HCT116 (cell line): ENCODE measurements at places on chromosomes 16 and 17.

GRCh38 chr16:15874745-15875314, 13.6 kb downstream of the CEP20 start:
- peak; percentile 61 for DNase-seq

GRCh38 chr16:24580665-24581064, 41.3 kb downstream of the RBBP6 start:
- DNase-seq, result no peak

GRCh38 chr17:33779234-33779591, 475.9 kb upstream of the CCL2 start:
- DNase-seq, result peak; percentile 15

GRCh38 chr17:78868391-78868790, 27.8 kb upstream of the USP36 start:
- no peak for DNase-seq

GRCh38 chr17:66032082-66032712, 159.7 kb downstream of the CEP112 start:
- DNase-seq, result no peak

GRCh38 chr16:80862160-80862705, 57.8 kb upstream of the CDYL2 start:
- no peak for DNase-seq

GRCh38 chr17:61695779-61696337, 104.8 kb upstream of the NACA2 start:
- DNase-seq, result no peak

DNA sequence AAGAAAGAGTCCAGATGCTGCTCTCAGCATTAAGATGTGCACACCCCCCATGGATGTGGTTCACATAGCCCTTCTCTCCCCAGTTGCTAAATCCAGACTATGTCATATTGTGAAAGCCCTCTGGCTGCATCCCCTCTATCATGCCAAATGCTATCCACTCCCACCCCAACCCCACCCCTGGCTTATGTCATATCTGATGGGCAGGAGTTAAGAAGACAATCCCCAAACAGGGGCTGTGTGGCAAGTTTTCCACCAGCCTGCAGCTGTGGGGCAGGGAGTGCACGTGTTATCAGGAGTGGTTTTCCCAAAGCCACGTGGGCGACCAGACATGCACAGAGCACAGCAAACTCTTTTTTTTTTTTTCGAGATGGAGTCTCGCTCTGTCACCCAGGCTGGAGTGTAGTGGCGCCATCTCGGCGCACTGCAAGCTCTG, 10.0 kb downstream of the FAM117A start:
- DNase-seq, result no peak

DNA sequence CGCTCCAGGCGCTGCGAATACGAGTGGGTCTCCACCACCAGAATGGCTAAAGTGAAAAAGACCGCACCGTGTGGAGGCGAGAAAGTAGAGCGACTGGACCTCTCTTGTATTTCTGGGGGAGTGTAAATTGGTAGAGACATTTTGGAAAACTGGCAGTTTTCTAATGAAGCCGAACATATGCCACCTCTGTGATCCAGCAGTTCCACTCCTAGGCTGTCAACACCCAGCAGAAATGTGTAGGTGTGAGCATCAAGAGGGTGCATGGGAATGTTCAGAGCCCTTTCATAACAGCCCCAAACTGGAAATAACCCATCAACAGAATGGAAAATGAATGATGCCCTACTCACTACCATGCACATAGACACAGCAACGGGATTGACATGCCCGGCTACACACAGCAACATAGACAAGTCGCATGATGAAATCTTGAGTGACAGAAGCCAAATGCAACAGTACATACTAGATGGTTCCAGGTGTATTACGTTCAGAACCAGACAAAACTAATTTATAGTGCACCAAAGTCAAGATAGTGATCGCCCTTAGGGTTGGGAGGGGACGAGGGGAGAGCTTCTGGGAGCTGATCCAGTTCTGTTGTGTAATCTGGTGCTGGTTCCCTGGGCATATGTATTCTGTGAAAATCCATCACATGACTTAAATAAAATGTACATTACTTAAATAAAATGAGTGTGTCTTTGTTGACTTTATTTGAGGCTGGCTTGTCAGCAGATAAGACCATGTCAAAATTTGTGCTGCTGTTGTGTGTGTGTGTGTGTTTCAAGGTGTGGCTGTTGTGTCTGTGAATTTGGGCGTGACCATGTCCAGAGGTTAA, 877 bp upstream of the BCL7C start:
- DNase-seq, result no peak

DNA sequence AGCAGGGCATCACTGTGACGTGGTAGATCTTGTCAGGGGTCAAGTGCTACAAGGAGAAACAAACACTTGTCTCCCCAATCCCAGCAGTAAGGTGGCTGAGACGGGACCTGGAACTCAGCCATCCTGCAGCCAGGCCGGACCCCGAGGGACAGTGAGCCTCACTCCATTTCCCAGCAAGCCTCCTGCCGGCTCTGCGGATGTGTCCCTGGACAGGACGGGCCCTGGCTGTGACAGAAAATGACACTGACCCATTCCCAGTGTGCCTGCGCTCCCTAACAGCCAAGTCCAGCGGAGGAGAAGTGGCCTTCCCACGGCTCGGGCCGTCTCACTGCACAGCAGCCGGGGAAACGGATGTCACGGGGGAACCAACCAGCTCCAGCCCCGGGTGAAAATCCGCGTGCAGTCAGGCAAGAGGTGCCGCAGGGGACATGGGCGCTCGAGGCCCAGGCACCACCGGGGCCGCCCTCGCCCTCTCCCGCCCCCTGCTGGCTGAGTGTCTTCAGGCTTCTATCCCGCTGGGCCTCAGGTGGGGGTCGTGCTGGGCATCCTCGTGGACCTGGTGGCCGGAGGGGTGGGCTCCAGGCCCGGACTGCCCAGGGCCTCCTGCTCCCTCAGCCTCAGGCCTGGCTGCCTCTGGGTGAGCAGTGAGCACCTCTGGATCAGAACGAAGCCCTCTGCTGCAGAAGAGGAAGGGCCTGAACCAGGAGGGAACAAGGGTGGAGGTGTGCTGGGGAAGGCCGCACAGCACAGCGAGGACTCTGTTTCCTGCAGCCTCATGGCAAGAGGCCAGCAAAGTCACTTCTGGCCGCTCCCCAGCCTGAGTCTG, 6.7 kb downstream of the HAGHL start:
- no peak for DNase-seq

GRCh38 chr17:41959030-41959335, 7.6 kb upstream of the CNP start:
- no peak for DNase-seq

DNA sequence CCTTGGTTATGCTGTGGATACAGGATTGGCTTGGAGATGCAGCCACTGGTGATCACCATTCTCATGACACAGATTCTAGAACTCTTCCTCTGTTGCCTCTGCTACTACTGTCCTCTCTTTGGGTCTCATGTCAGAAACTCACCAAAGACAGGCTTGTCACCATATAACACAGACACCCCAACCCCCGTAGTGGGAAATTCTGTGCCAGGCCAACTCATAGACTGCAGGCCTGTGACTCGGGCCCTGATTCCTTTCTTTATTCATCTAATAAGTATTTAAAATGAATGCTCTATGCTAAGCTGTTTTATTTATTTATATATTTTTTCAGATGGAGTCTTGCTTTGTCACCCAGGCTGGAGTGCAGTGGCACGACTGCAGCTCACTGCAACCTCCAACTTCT, 9.5 kb downstream of the CYB5D2 start:
- no peak for DNase-seq

GRCh38 chr16:86363057-86363490, 147.3 kb upstream of the FOXF1 start:
- DNase-seq, result no peak

DNA sequence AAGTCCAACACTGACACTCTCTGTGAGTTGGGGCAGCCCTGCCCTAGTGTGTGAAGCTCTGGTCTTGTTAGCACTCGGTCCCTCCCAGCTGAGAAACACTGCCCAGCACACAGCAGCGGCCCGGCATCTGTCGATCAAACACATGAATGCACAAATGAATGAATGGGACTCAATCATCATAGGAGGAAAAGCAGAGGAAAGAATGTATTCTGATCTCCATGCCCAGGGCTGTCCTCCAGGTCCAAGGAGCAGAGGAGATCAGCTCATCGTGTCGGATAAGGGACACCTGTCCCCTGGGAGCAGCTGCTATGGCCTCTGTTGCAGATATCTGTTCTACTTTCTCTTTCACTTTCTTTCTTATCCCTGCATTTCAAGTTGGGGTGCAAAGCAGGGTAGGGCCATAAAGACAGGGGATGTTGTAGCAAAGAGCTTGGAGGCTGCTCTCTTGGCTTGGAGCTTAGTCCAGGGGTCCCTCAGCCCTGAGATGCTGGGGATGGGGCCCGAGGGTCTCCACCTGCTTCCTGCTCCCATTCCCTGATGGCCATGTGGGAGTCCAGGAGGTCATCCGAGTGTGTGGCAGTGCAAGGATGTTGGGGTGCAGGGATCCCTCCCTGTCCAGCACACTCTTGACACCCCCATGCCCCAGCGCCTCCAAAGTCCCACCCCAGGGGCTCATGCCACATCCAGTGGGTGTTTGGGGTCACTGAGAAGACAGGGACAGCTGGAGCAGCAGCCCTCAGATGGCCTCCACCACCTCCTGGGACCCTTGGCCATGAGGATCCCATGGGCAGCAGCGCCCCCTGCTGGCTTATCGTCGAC, 88.2 kb downstream of the IRF8 start:
- DNase-seq, result no peak

DNA sequence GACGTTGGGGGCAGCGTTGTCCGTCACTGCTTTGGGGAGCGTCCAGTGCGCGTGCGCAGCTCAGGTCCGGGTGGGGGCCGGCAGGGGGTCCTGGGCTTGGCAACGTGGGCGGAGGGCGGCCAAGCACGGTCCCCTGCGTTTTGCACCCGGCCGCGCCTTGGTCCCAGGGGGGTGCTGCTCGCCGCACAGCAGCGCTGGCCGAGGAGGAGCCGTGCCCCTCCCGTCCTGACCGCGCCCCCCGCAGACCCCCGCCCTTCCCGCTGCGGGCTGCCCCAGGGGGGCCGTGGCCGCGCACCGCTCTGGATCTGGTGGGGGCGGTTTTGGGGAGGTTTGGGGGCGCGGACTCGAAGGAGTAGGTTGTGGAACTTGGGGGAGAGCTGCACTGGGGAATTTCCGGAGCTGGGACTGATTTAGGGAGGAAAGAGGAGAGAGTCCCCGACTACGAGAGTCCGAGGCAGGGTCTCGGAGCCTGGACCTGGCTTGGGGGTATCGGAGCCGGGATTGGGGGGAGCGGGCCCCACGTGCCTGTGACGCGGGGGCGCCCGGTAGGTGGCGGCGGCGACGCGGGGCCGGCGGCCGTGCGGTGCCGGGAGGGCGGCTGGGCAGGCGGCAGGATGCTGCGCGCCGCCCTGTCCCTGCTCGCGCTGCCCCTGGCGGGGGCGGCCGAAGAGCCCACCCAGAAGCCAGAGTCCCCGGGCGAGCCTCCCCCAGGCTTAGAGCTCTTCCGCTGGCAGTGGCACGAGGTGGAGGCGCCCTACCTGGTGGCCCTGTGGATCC, at the start of gene SLC9A5:
SLC9A5 (plus strand) TSS at position 579 of the 777 bp plus-strand sequence; CDS start at position 615, 36 bp downstream.
- DNase-seq, result no peak

DNA sequence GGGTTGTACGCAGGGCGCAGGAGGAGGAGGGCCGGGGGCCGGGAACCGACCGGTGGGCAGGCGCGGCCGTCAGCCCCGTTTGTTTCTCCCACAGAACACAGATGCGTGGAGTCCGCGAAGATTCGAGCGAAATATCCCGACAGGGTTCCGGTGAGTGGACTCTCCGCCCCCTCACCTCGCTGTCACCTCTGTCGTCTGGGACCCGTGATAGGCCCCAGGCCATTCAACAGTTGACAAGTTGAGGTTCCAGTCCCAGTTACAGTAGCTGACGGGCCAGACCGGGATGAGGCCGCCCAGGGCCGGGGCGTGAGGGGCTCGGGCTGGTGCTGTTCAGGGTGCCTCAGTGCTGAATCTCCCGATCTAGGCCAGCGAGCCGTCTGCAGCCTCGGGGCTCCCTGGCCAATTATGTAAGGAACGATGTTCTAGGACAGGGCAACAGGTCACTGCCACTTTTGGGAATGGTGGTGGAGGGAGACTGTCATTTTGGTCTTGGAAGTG, 628 bp downstream of the GABARAPL2 start:
- no peak for DNase-seq

DNA sequence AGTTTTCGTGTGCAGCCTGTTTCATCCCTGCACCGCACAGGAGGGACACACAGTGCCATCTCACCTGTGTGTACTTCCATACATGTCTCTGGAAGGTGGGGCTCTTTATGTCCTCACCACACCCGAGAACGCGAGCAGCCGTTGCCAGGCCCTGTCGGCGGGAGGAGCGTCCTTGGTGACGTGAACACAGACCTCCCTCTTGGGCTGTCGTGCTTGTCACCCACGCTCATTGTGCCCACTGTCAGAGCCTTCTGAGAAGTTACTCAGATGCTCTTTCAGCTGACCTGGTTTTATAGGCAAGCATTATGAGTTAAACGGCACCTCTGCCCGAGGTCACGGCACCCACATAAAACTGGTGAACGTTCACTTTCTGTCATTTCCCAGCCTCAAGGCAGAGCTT, 40.2 kb downstream of the ZNF750 start:
- DNase-seq, result no peak

- no peak for DNase-seq
Observed at GRCh38 chr17:11548398-11548797, 49.9 kb upstream of the DNAH9 start.

GRCh38 chr16:68644715-68645493, at the start of gene CDH3:
TSS of gene CDH3 (plus strand) at chr16:68645310. CDS start at chr16:68645380, 70 bp downstream.
- peak; percentile 67 for DNase-seq

GRCh38 chr16:14002416-14002990, 68.6 kb upstream of the MRTFB start:
- no peak for DNase-seq

DNA sequence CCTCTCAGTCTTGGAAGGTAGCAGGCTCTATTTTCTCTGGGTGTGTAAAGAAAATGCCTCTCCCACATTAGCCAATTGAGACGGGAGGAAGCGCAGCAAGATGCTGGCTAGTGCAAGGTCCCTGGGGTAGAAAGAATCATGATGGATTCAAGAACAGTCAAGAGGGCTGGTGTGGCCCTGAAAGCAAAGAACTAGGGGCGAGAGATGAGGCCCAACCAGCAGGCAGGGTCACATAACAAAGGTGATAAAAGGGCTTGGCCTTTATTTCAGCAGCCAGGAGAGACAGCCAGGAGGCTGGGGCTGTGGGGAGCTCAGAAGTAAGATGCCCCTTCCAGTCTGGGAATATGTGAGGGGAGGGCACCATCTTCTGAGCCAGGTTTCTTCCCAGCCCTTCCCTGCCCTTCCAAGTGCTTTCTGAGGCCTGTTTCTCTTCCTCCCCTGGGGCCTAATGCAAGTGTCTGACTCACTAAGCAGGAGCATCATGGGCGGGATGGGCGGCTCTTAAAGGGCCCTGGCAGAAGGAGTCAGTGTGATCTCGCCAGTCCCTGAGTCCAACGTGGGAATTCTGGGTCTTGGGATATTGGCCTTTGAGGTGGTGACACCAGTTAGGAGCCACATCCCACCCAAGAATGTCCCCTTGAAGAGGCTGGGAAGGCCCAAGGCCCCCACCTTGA, 3.9 kb upstream of the NLRC5 start:
- DNase-seq, result peak; percentile 62

DNA sequence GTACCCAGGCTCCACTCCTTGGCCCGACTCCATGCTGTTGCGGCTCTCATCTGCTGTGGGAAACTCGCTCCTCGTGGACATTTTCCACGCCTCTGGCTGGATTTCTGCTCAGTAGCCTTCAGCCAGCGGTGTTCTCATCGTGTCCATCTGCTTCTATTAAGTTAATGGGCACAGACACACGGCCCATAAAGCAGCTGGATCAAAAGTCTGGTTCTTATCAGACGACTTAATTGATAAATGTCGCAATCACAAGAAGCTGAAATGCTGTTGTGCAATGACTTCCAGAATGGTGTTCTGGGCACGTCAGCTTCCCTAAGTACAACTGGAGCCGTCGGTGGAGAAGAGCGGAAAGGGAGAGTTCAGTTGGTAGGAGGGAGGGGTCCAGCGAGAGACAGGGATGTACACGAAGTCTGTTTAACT, 211.7 kb upstream of the CHMP6 start:
- no peak for DNase-seq

GRCh38 chr16:74611721-74612120, 4.8 kb upstream of the GLG1 start:
- no peak for DNase-seq
